ENCODE measurements at places on chromosomes 5 and 9. TPM values are rescaled to one million over a fixed set of nuclear protein-coding genes. Genes with fewer than 3 reads are reported as not detected.

OR1Q1 gene
- not detected for total RNA-seq

DNA sequence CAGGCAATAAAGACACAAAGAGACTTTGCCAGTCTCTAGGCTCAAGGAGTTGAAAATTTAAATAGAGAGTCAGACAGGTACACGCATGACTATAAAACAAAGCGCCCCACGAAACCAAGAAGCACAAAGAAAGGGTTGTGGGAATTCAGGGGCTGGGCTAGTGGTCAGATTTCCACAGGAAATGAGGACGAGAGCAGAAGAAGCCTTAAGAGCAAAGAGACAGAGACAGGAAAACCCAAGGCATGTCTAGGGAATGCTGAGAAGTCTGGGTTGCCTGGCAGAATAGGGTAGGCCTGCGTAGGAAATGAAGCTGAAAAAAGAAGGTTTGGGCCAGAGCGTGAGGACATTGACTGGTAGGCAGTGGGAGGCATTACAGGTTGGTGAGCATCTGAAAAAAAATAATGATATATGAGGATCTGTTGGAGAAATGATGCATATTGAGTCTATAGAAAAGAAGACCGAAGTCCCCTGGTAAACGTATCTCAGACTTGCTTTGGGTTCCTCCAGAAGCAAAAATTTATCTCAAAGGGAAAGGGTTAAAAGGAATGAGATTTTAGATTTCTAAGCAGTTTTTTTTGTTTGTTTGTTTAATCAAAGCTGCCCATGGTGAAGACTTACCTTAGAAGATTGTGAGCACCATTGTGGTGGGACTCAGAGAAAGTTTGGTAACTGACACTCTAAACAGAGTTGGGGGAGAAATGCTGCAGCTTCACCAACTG, 51.8 kb downstream of the SLC1A3 start:
- H3K36me3 ChIP-seq = no peaks in the 10 kb centered on the region
- H3K4me3 ChIP-seq = no peak overlapping the region
- no peak for DNase-seq
- peak overlapping the region; percentile 44 for H3K27ac ChIP-seq
- peaks cover 16% of the 10 kb centered on the region for H3K4me1 ChIP-seq

- no peak overlapping the region for H3K27ac ChIP-seq
- no peaks in the 10 kb centered on the region for H3K36me3 ChIP-seq
- peaks cover 2% of the 10 kb centered on the region for H3K27me3 ChIP-seq
- H3K4me1 ChIP-seq = peaks cover 12% of the 10 kb centered on the region
These were observed 57.3 kb downstream of the ARSB start for GRCh38 chr5:78927657-78928282.

DNA sequence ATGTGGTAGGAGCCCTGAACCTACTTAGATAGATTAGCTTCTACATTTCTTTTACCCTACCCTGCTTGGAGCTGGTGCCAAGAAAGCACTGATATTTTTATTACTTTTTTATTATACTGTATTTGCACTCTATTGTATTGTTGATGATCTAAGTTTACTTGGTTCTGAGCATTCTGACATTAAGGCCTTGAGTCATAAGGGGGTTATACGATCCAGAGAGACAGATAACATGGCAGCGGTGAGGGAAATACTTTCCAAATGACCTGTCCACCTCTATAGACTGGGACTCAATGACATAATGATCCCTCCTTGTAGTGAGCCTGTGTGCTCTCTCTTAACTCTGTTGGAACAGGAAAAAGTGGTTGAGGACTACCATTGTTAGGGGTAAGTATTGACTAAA, 176.3 kb downstream of the MAN2A1 start:
- H3K36me3 ChIP-seq = peaks cover 14% of the 10 kb centered on the region
- no peaks in the 10 kb centered on the region for H3K27me3 ChIP-seq
- no peak for DNase-seq
- peaks cover 5% of the 10 kb centered on the region for H3K4me1 ChIP-seq
- no peak overlapping the region for H3K27ac ChIP-seq

FUT7 gene
- not detected for total RNA-seq
